HuH-7 (cell line): ENCODE measurements at places on chromosomes 5 and 9.

GRCh38 chr9:89454498-89455355 lies 43.2 kb downstream of the SEMA4D start:
- no peak for DNase-seq

GRCh38 chr5:181190711-181191525 lies 14.1 kb downstream of the TRIM7 start:
- DNase-seq: no peak

DNA sequence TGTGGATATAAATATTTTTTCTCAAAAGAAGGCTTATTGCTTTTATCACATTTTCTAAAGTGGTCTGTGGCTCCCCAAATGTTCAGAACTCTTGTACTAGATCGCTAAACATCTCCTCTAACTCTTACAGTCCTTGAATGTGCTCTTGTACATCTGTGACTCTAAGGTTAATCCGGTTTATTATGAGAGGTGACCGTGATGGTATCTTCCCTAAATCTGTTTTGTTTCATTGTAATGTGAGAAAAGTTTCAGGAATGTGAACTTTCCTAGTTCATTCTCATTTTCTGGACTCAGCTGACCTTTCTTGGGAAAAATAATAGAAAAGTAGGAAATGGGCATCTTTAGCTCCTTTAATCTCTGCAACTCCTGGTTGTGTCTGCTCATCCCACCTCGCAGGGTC lies 94.5 kb upstream of the CD180 start:
- DNase-seq: no peak

DNA sequence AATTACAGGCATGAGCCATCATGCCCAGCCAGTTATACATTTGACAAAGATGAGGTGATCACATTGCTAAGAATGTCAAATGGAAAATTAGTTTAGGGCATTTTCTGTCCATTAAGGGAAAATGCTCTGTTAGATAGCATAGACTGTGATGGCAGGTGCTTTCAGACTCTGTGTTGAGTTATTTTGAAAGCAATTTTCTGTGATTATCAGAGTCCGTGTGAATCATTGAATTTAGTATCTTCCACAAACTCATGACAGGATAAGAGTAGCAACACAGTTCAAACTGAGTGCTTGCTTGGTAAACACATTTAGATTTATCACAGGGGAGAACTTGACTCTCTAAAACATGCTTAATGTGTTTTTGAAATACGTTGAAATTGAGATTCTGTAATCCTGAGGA lies 69.0 kb downstream of the GAPVD1 start:
- DNase-seq: no peak

- no peak for DNase-seq
These were observed 181.1 kb downstream of the TRIM32 start for GRCh38 chr9:116868201-116868600.

GRCh38 chr9:124130277-124131075 lies 118.9 kb downstream of the LHX2 start:
- DNase-seq: no peak

DNA sequence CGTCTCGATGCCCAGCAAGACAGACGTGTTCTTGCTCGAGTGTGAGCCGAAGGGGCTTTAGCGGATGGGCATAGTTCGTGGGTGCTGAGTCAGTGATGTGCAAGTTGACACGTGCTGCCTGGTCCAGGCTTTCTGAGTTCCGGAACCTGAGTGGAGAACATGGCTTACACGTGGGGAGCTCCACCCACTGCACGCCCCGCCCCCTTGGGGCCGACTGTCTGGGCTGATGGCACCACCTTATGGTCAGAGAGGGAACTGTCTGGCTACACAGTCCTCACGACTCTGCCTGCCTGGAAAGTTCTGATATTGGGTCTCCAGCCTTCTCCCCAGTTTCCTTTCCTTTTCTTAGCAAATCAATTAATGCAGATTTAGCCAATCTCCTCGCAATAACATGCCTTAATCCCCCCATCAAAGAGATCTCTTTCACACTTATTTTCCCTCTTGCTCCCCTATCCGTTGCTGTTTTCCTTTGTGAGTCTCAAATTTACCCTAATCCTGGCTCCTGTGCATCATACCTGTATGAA lies 3.8 kb upstream of the STC2 start:
- DNase-seq: peak; percentile 81

- no peak for DNase-seq
These were observed 33.4 kb upstream of the CDC42SE2 start for GRCh38 chr5:131230406-131230805.

DNA sequence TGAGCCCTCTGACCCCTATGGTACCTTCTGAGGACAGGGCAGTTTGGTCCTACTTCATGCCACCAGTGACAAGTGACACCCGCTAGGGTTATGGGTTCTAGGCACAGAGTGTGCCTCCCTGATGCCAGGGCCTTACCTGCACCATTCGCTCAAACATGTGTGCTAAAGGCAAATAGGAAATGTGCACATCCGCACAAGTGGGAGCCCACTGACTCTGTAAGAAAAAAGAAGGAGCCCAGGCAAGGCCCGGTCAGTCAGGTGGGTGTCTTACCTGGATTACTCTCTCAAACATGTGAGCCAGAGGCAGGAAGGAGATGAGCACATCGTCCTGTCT lies 29.1 kb upstream of the MEIKIN start:
- no peak for DNase-seq
